ENCODE measurements at places on chromosomes 5 and 9.

- DNase-seq = no peak
These were observed 478.0 kb downstream of the ENC1 start for GRCh38 chr5:74162524-74162923.

DNA sequence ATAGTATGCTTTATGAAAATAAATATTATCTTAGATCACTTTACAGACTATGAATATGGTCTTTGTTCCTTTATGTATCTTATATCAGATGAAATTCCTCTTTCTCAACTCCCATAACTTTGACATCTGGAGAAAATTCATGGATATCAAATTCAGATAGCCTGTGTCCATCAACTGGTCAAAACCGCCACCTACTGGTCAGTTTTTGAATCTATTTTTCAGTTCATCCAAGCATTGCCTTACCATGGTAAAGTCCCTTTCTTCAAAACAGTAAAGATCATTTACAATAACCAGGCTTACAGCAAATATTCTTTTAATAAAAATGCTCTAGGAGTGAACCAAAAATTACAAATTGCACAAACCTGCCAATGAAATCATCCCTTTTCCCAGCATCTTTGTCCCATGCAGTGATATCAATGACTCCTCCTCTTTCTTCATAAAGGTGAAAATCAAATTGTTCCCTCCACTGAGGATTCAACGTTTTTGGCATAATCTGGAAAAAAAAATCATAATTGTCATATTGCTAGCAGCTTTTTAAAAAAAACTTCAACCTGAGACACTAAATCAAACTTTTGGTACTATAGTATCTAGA lies 290.5 kb downstream of the SLF1 start:
- peak; percentile 25 for DNase-seq

DNA sequence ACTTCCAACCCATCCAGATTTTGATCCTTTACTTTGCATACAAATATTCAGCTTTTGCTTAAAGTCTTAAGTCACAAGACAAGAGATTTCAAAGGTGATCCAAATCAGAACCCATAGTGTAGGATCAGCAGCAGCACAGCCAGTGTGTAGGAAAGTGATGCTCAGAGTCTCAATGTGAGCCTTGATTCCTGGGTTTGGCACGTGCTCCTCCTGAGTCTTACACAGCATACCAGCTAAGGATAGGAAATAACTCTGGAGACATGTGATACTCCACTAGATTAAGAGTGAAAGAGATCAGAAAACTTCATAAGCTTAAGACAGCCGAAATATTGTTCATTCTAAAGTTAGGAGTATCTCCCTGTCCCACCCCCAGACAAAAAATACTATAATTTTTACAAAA lies 344.9 kb downstream of the SEMA5A start:
- no peak for DNase-seq

GRCh38 chr9:96320749-96321280 lies 18.8 kb upstream of the HSD17B3 start:
- DNase-seq = no peak

- no peak for DNase-seq
These were observed 116.2 kb downstream of the DIRAS2 start for GRCh38 chr9:90526386-90526785.

- no peak for DNase-seq
These were observed 14.0 kb downstream of the PRUNE2 start for GRCh38 chr9:76891874-76892273.

- DNase-seq = no peak
These were observed 30.4 kb downstream of the GABBR2 start for GRCh38 chr9:98678244-98678842.

- no peak for DNase-seq
These were observed 30.7 kb downstream of the DHX29 start for GRCh38 chr5:55276771-55277170.

DNA sequence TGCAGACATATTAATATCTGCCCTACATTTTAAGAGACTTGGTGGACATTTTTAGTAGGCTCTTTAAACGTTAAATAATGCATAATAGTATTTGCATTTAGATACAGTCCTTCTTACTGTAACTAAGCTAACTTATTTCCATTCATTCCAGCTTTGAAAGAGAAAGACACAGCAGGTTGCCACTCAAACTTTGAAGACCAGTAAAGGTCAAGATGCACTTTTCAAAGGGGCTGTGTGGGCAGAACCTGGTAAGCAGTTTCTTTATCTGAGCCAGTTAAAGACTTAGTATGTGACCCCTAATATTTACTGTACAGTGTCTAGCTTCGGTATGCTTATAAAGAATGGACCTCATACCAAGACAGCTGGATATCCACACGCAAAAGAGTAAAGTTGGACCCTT lies 20.8 kb downstream of the PLGRKT start:
- DNase-seq = no peak

- no peak for DNase-seq
These were observed 25.1 kb downstream of the CACNA1B start for GRCh38 chr9:137902646-137903045.

DNA sequence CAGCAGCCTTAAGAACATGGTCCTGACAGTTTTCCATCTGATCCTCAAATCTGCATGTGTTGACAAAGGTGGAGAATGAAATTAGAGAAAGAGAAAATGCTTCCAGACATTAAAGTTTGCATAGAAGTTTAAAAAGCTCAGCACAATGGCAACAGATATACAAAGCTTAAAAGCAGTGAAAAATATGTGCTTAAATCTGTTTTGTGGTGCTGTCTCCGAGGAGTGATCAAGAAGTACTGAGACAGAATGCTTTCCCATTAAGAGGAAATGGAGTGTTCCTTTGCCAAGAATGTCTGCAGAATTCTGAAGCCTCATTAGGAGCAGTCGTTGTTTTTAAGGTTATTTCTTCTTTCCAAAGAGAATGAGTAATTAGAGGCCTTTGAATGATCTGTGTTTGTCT lies 131.4 kb downstream of the MCTP1 start:
- no peak for DNase-seq

DNA sequence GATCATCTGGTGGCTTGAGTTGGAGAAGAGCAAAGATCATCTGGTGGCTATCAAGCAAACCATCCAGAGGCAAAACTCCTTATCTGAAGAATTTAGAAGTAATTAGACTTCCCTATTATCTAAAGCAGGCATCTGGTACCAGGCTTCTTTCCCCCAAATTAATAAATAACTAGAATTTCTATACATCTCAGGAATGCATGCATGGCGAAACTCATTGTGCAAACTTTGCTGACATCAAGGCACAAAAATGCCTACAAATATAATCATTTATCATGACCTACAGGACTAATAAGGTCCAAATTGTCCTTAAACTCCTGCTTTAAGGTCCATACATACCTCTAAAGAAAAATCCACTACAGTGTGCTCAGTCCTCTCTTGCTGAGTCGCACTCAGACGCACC lies 6.0 kb downstream of the OR13D1 start:
- DNase-seq = no peak

DNA sequence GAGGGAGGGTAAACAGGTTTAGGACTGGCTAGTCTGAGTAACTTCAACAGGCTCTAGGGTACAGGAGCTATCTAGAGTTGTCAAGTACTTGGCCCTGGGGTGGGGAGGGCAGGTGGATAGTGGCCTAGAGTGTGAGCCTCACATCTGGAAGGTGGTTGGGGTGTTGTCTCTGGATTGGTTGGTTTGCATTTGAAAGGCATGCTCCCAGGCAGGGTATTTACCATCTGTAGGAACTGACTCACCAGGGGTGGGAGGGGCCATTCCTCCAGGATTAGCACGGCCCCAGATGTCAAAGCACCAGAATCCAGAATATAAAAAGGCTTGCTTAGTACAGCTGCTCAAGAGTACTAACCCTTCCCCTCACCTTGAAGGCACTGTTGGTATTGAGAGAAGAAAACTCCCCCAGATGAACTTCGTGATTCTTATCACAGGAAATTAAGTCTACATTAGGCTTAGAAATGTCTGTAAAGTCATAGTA lies 193.3 kb downstream of the NTRK2 start:
- DNase-seq = no peak

- DNase-seq = peak; percentile 17
These were observed 60.3 kb downstream of the UBAP2 start for GRCh38 chr9:33988219-33988890.

DNA sequence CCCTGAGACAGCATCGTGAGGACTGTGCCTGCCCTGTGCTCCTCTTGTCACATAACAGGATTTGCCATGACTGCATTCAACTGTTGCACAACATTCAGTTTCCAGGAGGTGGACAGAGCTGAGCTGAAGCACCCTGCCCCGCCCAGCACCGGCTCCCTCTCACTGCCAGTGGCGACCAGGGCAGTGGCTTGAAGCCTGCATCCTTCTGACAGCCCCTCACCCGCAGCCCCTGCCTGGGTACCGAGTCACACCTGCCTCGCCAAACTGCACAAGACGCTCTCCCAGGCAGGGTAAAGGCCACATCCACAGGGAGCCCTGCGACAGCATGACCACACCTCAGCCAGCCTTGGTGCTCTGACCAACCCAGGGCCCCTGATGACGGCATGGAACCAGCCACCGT lies 59.9 kb upstream of the ZNF354A start:
- no peak for DNase-seq

- peak; percentile 51 for DNase-seq
These were observed 17.7 kb downstream of the RFESD start for GRCh38 chr5:95664204-95664786.

DNA sequence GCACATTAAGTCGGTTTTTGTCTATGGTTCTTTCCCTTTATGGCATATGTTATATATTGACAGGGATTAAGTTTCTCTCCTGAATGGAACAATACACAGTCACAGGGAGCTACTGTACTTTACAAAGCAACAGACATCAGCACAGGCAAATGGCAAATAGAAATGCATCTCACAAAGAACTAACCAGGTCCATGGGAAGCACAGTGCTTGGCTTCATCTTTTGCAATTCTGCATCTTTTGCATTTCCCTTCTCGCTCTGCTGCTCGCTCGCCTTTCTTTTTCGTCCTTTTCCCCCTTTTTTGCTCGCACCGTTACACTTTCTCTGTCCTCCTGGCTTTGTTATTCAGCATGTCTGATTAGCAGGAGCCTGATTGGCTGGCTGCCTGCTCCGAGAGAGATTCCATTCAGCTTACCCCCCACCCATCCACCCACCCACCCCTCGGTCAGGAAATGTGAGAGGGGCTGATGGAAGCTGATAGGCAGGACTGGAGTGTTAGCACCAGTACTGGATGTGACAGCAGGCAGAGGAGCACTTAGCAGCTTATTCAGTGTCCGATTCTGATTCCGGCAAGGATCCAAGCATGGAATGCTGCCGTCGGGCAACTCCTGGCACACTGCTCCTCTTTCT lies at the start of gene ADAMTSL1:
TSS of gene ADAMTSL1 (plus strand) at position 502 of the 628 bp plus-strand sequence. CDS start at position 582, 80 bp downstream.
- no peak for DNase-seq

- no peak for DNase-seq
These were observed 31.4 kb downstream of the GCNT1 start for GRCh38 chr9:76490249-76490990.

DNA sequence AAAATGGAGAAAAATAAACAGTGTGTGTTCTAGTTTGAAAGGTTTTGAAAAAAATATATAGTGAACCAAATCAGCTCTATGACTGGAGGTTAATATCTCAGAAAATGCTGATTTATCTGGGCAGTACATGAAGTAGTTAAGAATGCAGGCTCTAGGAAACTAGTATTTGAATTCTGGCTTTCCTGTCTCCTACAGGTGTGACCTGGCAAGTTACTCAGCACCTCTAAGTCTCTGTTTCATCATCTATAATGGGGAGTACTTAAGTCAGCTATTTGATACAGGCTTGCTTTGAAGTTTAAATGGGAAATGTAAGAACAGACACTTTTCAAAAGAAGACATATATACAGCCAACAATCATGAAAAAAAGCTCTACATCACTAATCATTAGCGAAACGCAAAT lies 5.2 kb downstream of the GRAMD2B start:
- no peak for DNase-seq

- peak; percentile 26 for DNase-seq
These were observed 22.8 kb downstream of the PTCH1 start for GRCh38 chr9:95494022-95494415.

GRCh38 chr9:87498046-87498810 lies 561 bp downstream of the DAPK1 start:
- no peak for DNase-seq

DNA sequence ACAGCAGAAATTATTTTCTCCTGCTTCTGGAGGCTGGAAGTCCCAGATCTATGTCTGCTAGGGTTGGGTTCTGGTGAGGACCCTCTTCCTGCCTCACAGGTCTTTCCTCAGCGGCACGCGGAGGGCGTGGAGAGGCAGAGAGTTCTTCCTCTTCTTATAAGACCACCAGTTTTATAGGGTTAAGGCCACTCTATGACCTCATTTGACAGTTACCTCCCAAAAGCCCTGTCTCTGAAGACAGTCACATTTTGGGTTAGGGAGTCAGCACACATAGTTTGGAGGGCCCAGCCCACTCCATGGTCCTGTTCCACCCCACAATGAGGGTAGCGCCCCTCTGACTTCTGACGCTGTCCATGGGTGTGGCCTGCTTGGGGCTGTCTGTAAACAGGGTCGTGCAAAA lies 46.7 kb downstream of the TRIP13 start:
- no peak for DNase-seq

GRCh38 chr9:133273819-133274218 lies 1.2 kb downstream of the ABO start:
- DNase-seq = no peak

GRCh38 chr5:62155988-62156387 lies 150.0 kb upstream of the KIF2A start:
- no peak for DNase-seq

GRCh38 chr5:181217111-181217802 lies 5.8 kb upstream of the TRIM41 start:
- DNase-seq = peak; percentile 74

DNA sequence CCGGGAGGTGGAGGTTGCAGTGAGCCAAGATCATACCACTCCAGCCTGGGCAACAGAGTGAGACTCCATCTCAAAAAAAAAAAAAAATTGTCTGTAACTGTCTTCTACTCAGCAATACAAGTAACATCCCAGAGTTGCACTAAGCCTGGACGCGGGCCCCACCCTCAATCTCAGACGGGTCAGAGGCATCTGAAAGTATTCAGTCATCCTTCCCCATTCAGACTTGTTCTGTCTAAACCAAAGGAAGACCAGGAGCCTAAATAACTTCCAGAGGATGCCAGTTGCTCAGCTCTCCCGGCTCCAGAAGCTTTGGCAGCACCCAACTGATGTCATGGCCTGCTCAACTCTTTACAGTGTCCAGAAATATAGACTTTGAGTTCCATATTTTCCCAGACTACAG lies 218.6 kb downstream of the AUH start:
- DNase-seq = no peak

- DNase-seq = no peak
These were observed 41.1 kb downstream of the LIX1 start for GRCh38 chr5:97101189-97101910.

DNA sequence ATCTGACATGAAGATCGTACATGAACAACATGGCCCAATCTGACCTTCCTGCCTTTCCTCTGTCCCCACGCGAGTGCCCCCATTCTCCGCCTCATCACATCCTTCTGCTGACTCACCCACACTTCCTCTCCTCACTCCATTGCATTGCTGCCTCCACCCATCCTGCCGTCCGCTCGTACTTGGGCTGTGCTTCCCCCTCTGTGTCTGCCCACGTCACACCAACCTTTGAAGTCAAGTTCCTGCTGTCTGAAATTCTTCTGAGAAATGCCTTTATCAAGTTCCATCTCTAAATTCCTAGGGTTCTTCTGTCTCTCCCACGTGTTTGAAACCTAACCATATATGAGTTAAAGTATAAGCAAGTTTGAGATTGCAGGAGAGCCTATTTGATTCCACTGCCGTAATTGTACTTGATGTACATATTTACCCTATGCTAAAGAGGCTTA lies 18.0 kb upstream of the STARD4 start:
- DNase-seq = peak; percentile 90

Measured in CD4-positive, alpha-beta T cell treated with Interleukin-10 for 1 hour (primary cell).